Stimulated activated CD8-positive, alpha-beta memory T cell treated with anti-CD3 and anti-CD28 coated beads, Interleukin-12 subunit alpha, Interleukin-12 subunit beta, amount 100 ng/mL, for 4 hours (primary cell): ENCODE measurements at places on chromosomes 5 and 9.

DNA sequence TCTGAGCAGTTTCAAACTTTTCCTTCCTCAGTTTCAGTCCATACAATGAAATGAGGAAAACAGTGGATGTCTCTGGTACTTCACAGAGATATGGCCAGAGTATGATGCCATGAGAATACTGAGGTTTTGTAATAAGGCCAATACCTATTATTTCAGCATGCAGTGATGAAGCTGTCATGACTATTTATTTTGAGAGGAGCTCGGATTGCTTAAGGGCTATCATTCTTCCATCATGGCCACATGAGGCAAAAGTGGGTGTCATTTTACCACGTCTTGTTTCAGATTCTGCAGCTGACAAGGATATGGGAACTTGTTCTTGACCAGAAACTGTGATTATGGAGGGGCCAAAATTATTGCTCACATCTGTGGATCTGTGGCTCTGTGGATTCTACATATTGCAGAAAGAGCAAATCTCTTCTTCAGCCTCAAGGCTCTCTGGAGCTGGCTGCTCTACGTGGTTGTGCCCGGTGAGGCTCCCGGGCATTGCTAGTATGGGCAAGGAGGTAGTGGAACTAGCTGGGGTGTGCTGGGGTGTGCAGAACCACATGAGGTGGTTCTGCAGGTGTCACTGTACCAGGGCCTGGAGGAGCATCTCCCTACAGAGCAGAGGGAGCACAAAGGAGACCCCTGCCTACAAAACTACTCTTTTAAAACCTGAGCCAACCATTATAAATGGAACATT lies 180.3 kb downstream of the SEMA6A start:
- no peak for DNase-seq

DNA sequence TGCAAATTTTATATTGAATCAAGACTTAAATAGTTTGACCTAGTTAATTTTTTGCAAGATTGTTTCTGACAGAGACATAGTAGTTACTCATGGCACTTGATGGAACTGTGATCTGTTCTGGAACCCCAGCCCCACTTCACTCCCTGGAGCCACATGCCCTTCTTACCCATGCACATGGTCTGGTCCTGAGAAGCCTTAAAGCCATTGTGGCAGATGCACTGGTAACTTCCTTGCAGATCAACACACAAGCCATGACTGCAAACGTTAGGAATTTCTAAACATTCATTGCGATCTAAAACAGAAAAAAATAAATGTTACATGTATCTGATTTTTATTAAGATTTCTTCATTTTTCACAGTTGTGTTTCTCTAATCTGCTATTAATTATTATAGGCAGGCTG lies 221.2 kb downstream of the SLC12A2 start:
- no peak for DNase-seq

GRCh38 chr9:127644943-127645342 lies 32.9 kb downstream of the STXBP1 start:
- no peak for DNase-seq

GRCh38 chr5:157808043-157808442 lies 50.9 kb downstream of the CLINT1 start:
- DNase-seq, result no peak

DNA sequence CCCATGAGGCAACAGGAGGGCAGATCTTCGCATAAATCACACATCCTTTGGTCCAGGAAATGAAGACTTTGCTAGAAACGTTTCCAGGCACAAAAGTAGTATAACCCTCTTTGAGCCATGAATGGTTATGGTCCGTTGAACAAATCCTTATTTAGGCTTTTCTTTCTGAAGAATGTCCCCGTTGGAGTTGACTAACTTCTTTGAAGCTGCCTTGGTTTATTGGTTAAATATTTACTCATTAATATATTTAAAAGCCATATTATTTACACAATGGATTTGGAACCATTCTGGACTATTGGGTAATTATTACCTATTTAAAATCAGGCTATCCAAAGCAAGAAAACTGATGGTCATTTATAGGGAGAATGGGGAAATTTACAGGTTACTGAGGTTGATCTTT lies 347.6 kb upstream of the SLC30A5 start:
- DNase-seq, result no peak

GRCh38 chr5:124745928-124746915 lies at the start of gene ZNF608:
Gene ZNF608 (minus strand): TSS chr5:124746639. CDS start chr5:124744989, 1,650 bp downstream.
- DNase-seq, result no peak

DNA sequence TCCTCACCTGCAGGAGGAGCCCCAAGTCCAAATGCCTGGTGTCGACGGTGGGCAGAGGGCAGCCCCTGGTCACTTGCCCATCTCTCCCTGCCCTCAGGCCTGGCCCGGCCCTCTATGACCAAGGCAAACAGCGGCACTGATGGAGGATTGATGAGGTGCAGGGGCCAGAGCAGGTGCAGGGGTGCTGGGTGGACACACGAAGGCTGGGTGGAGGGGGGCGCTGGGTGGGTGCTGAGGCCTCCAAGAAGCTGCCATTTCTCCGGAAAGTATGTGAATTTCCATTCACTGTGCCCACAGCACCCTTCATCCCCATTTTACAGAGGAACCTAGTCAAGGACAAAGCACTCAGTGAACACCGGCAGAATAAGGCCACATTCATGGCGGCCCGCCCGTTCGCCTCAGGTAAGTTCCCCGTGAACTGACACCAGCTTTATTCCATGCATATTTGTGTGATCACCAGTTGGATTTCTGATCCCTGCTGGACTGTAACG lies 143.8 kb upstream of the PPP1R26 start:
- no peak for DNase-seq

GRCh38 chr5:95861864-95862561 lies 39.5 kb upstream of the GLRX start:
- no peak for DNase-seq
